ENCODE measurements at places on chromosomes 5 and 9.

GRCh38 chr5:147063943-147064342 is 170.9 kb upstream of the STK32A start:
- no peak for DNase-seq

DNA sequence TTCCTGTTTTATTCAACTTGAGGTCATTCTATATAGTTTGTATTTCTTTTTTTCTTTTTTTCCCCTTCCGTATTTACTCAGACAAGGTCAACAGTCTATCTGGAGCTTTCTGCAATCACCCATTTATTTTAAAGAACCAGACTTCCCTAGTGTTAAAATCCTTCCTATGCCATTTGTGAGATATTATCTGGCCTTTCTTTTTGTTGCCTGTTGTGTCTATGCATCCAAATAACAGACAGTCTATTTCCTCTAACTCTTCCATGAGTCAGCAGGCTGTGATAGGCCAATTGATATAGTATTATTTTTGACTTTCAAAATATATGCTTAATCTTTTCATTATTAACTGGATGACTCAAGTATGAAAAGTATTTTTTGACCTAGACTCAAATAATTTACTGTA is 291.2 kb upstream of the PTPRD start:
- no peak for DNase-seq

DNA sequence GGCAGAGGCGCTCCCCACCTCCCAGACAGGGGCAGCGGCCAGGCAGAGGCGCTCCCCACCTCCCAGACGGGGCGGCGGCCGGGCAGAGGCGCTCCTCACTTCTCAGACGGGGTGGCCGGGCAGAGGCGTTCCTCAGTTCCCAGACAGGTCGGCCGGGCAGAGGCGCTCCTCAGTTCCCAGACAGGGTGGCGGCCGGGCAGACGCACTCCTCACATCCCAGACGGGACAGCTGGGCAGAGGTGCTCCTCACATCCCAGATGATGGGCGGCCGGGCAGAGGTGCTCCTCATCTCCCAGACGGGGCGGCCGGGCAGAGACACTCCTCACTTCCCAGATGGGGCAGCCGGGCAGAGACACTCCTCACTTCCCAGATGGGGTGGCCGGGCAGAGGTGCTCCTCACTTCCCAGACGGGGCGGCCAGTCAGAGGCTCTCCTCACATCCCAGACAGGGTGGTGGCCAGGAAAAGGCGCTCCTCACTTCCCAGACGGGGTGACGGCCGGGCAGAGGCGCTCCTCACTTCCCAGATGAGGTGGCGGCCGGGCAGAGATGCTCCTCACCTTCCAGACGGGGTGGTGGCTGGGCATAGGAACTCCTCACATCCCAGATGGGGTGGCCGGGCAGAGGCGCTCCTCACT is 75.1 kb downstream of the CARTPT start:
- no peak for DNase-seq

DNA sequence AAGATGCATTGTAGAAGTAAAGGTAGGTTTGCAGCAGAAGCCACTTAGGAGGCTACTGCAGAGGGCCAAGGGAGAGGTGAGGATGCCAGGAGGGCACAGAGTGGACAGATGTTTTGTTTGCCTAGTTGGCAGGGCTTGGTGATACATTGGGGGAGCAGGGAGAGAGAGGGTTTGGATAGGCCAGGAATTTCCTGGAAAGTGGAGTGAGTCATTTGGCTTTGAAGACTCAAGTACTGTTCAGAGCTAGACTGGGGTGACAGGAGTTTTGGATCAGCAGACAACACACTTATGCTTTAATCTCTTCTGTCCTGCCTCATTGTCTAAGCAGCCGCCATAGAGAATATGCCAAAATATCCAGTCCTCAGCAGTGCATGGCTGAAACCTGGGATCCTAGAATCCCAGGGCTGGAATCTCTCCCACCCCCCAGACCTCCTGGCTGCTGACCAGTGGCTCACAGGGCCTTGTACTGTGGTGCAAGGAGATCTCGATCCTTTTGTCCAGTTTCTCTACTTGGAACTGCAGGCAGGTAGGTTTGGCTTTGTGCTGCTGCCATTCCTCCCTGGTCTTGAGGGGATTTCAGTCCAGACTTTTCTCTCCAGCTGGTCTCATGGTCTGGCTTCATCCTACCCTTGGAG is 11.0 kb downstream of the TMEM268 start:
- no peak for DNase-seq

- no peak for DNase-seq
These were observed 245.7 kb downstream of the PSAT1 start for GRCh38 chr9:78542491-78543181.

DNA sequence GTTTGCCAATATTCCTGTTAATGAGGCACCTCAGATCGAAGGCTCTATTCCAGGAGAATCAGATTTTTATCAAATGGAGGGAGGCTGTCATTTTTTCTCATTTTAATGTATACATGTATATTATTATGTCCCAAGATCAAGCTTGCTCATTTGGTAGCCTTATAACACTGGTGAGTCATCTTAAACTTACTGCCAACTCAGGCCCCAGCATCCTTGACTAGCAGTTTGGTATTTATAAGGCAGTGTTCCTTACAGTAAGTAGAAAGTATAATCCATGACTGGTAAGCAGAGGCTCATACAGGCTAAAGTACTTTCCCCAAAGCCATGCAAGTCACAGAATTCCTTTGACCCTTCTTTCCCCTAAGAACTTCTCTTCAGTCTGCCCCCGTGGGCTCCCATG is 90.7 kb upstream of the NR3C1 start:
- no peak for DNase-seq

DNA sequence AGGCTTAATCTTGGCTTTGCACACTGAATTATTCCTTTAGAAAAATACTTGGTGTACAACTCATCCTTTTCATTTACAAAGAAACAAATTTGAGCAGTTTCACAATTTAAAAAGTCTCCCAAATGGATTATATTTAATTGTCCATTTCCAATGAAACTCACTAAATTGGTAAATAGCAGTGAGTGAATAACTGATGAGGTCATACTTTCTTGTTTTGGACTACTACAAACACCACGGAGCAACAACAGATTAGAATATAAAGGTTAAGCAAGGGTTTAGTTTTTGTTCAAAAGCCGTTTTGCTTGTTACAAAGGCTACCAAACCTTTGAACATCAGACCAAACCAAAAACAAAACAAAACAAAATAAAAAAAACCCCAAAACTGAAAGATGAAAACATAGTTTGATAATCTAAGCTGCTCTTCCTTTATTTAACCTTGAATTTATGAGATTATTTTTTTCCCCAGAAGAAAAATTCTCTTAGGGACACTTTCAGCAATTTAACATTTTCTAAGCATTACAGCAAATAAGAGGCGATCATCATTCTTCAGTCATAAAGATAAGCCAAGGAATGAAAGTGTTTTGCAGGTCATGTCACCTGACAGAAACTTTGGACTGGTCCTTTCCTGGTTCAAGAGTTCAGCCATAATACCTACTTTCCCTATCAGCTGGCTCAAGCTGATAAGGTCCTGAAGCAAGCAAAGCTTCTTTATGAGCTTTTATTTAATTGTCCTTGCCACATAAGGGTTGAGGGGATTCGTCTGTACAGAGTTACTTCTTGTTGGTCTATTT is 99.7 kb upstream of the CDKN2B start:
- DNase-seq = no peak

GRCh38 chr5:54337523-54337922 is 27.1 kb upstream of the ARL15 start:
- DNase-seq = no peak

GRCh38 chr5:82808960-82809359 is 268.2 kb downstream of the TMEM167A start:
- no peak for DNase-seq

GRCh38 chr5:142322747-142323479 is 1.9 kb downstream of the SPRY4 start:
- DNase-seq = no peak

DNA sequence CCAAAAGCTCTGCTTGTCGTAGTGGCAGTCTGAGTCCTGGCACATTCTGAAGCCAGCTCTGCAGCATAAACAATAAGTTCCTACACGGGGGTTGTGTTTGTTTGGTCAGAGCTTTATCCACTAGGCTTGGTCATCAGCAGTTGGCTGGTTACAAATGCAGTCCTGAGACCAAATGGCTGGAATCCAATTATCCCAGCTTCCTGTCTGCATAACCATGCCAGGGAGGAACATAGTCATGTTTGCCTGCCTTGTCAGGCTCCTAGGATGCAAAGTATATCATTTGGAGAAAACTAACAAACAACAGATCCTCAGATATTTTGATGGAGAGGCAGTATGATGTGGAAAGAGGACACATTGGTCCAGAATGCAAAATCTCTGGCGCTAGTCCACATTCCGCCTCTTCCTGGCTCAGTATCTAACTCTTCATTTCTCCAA is 85.8 kb downstream of the FBXO38 start:
- no peak for DNase-seq

DNA sequence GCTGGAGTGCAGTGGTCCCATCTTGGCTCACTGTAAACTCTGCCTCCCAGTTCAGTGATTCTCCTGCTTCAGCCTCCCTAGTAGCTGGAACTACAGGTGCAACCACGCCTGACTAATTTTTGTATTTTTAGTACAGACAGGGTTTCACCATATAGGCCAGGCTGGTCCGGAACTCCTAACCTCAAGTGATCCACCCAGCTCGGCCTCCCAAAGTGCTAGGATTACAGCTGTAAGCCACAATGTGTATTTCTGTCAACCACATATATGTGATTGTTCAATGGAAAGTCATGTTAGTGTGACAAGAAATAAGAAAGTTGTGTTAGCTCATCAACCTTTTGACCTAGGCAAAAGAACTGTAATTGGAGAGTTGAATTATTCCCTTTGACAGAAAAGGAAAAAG is 677.1 kb upstream of the CHD1 start:
- no peak for DNase-seq

- DNase-seq = no peak
These were observed 73.8 kb upstream of the ASTN2 start for GRCh38 chr9:117488659-117489058.

GRCh38 chr5:160348080-160348479 is 22.3 kb downstream of the C1QTNF2 start:
- no peak for DNase-seq

DNA sequence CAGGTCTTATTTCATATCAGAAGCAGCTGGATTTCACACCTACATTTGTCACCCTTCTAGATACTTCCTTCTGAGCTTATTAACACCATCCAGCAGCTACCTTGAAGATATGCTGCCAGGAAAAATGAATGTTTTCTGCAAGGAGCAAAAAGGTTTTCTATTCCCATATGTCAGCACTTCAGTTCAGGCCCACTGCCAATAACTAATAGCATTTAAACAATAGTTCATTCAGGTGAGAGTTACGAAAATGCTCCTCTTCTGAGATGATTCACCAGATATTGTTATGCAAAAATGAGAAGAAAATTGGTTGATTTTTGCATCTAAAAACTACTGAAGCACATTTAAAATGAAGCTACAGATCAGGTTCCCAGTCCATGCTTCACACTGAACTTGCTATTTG is 56.4 kb upstream of the ISL1 start:
- no peak for DNase-seq
